NCI-H1694 (cell line): ENCODE measurements at places on chromosomes 16 and 17.

DNA sequence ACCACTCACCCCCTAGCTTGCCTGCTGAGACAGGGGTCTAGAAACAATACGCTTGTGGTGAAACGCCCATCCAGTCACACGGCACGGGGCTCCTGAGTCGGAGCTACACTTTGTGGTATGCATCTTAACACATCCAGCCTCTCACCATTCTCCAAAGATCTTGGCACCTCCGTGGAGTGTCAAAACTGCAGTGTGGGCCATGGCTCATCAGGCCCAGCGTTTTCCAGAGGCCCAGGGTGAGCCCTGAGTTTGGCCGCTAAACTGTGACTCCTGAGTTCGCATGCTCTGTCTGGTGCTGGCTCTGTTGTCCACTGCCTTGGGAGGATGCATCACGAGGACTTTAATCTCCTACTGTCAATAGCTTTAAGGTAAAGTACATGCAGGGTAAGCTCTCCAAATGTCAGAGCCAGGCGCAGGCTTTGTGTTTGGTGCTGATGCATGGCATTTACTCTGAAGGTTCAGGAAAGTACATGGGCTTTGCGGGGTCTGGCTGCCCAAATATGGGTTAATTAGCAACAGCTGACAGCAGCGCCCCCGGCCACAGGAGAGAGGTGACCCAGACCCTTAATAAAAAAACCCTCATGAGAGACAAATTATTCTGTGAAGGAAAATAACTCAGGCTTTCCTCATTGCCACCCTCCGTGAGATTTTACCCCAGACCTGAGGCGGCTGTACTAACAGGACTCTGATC, 118.4 kb downstream of the CCDC182 start:
- DNase-seq: no peak

DNA sequence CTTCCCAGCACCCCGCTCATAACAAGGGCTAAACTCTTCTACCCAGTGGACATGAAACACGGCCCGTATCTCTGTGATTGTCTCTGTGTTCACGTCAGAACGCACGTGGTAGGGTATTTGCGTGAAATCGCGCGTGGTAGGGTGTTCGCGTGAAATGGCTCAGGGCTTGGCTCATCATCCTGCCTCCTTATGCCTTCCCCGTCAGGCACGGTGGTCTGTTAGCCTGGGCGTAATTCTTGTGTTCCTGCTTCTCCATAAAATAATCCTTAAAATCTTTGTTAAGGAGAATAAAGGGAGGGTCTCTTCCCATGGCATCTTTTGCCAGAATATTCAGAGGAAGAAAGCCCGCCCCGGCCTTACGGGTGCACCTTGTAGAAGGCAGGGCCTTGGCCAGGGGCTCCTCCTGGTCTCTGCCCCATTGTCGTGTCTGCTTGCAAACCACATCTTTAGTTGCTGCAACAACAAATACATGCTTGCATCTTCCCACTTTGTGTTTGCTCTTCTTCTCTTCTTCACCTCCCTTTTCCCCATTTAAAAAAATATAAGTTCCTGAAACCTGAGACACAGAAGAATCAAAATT, 116.7 kb upstream of the CHMP6 start:
- DNase-seq: no peak

GRCh38 chr17:65670667-65671371, 109.4 kb upstream of the AXIN2 start:
- no peak for DNase-seq

- no peak for DNase-seq
These were observed 1027.5 kb downstream of the CDH11 start for GRCh38 chr16:64094181-64094965.

- no peak for DNase-seq
These were observed 19.4 kb downstream of the PSME3IP1 start for GRCh38 chr16:57166451-57166850.

GRCh38 chr16:80938004-80938878, 68.4 kb downstream of the CMC2 start:
- DNase-seq: no peak

GRCh38 chr16:4115949-4116318, 308 bp downstream of the ADCY9 start:
- DNase-seq: no peak

GRCh38 chr16:89697161-89697615, 4.3 kb downstream of the SPATA2L start:
- DNase-seq: no peak

- no peak for DNase-seq
These were observed 12.9 kb upstream of the CMIP start for GRCh38 chr16:81431554-81432353.
